ENCODE measurements at places on chromosomes 7 and 10.

DNA sequence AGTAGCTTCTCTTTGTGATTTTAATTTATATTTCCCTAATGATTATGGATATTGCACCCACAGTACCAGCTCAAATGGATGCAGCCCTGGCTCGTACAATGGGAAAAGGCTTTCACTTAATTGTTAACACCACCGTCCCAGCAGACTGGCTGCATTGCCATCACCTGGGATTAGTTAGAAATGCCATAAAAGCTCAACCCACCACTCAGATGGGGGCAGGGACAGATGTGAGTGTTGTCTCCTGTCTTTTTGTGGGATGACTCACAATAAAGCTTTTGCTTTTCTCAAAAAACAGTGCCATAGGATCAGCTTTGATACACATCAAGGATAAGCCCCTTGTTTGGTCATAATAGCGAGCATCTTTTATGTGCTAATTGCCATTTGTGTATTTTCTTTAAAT, 729.1 kb downstream of the TNS3 start:
- no peak for DNase-seq

GRCh38 chr10:108230478-108231170, 1066.1 kb upstream of the SORCS1 start:
- no peak for DNase-seq

GRCh38 chr7:139192014-139192706, 38.9 kb upstream of the UBN2 start:
- DNase-seq: no peak

DNA sequence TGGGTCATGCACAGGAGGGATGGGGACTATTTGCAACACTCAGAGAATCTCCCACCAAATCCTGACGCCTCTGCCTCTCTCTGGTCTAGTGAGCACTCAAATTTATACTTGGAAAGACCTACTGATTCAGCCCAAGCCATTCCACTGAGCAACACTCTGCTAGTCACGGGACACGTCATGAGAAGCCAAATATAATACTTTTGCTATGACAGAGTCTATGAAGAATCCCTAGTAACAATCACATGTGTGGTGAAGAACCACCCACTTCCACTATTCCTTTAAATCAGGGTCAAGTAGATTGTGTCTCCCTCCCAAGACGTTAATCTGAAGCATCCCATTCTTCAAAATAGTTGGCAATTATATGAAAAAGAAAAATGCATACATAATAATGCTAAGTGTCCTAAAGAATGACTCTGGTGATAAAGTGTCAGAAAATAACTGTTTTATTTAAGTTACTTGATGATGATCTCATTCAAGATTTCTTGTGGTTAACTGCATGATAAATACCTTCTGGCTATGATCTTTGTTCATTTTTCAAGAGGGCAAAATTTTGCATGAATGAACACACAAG, 28.5 kb downstream of the CHCHD3 start:
- peak; percentile 96 for DNase-seq

DNA sequence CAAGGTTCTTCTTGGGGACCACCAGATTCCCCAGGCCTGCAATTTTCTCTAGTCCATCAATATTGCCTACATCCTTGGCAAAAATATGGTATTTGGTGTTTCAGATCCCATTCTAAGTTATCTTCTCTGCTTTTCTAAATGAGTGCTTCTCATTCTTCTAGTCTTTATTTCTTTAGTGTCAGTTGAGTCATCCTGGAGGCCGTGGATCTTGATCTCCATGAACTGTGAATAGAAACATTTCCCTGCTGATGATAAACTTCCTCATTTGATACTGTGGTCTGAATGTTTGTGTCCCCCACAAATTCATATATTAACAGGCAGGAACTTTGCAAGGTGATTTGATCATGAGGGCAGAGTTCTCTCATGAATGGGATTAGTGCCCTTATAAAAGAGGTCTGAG, 779.3 kb downstream of the INHBA start:
- peak; percentile 19 for DNase-seq

- DNase-seq: no peak
These were observed 794 bp downstream of the MBL2 start for GRCh38 chr10:52771534-52772445.

GRCh38 chr7:71266912-71267311, 135.0 kb downstream of the GALNT17 start:
- peak; percentile 80 for DNase-seq

GRCh38 chr10:73644015-73644743, 2.9 kb upstream of the MYOZ1 start:
- peak; percentile 73 for DNase-seq

DNA sequence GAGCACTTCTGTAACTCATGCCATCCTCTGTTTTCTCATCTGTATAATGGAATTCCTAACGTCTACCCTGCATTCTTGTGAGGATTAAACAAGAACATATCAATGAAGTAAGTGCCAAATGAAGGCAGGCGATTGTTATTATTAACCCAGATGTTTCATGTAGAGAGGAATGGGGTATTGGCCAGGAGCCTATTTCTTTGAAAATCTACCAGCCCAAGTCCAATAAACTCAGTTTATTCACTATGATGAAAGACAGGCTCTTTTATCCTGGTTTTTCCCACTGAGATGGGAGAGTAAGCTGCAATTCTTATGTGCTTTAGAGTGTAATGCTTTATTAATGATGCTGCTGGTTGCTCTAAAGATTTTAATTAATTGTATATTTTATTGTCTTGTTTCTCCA, 9.6 kb downstream of the CTTNBP2 start:
- no peak for DNase-seq

- no peak for DNase-seq
These were observed 41.1 kb downstream of the INSIG1 start for GRCh38 chr7:155338632-155339320.

DNA sequence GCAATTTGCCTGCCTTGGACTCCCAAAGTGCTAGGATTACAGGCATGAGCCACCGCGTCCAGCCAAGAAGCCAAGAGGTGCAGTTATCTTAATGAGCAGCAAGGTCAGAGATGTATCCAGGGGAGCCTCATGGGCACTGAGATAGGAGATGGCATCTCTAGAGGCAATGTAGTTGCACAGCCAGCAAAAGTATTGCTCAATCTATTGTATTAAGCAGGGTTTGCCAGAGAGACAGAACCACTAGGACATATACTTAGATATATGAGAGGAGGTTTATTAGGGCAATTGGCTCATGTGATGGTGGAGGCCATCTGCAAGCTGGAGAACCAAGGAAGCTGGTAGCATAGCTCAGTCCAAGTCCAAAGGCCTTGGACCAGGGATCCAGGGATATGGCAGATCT, 16.3 kb upstream of the VPS26A start:
- DNase-seq: no peak

DNA sequence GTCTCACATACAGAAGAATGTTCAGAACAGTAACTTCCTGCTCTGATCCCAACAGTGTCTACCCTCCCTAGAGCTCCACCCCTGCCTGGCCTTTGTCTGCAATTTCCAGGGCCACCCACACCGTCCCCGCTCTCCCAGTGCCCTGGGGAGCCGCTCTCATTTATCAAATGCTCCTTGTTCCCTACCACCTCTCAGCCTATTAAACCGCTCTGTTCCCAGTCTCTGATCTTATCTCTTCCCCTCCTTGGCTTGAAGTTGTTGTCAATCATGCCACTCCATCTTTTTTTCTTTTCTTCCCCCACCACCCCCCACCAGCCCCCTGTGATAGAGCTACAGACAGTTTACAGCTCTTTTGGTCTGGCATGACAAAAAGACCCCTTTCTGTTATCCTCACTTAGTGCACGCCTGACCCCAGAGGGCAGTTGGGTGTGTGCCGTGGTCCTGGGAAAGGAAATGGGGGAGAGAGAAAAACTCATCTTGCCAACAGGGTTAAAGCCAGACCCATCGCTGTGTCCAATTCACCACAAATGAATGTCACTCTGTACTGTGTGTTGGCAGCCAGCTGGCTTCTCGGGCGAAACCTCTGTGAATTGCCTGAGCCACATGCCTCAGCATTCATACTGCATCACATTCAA, 28.8 kb upstream of the HECTD2 start:
- DNase-seq: peak; percentile 24

- no peak for DNase-seq
These were observed 321.3 kb upstream of the GALNT17 start for GRCh38 chr7:70810558-70811139.

- DNase-seq: no peak
These were observed 14.0 kb upstream of the INSIG1 start for GRCh38 chr7:155283565-155284194.

GRCh38 chr10:86370006-86370585, 3.5 kb upstream of the GRID1 start:
- no peak for DNase-seq

- peak; percentile 48 for DNase-seq
These were observed 50.9 kb downstream of the TPK1 start for GRCh38 chr7:144784943-144785342.

- DNase-seq: no peak
These were observed 98.6 kb downstream of the LANCL2 start for GRCh38 chr7:55463686-55464262.

GRCh38 chr7:91355695-91356435, 91.6 kb downstream of the FZD1 start:
- no peak for DNase-seq

DNA sequence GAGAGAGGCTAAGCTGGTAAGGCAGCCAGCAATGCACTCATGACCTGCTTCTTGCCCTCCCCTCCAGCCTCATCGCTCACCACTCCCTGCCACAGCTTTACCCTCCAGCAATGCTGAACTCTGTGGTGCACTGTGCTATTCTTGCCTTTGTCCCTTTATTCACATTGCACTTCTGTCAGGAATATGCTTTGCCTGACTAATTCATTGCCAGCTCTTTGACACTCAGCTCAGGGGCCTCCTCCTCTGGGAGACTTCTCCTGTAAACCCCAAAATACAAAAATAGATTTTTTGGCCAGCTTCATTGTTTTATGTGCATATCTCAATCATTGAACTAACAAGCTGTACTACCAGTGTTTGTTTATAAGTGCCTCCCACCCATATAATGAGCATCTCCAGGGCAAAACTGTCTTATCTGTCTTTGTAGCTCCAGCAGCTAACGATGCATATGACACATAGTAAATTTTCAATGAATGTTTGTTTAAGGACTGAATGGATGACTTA, 8.2 kb downstream of the CNNM1 start:
- no peak for DNase-seq

DNA sequence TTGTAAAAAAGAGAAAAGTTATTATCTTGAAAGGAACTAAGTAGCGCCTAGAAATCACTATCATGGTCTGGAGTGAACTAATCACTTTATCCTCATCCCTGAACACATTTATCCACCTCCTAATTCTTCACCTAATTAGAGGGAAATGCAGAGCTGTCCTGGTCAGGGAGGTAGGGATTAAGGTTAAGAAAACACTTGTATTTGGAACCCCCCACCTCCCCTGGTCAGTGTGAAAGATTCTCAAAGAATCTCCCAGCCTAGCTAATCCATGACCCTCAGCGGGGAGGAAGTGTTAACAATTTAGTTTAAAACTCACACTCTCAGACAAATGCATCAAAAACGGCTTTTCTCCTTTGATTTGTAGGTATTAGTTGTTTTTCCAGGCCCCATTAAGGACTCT, 83.8 kb downstream of the FAM204A start:
- no peak for DNase-seq

- peak; percentile 37 for DNase-seq
These were observed 64.2 kb downstream of the PRLHR start for GRCh38 chr10:118531105-118531852.

DNA sequence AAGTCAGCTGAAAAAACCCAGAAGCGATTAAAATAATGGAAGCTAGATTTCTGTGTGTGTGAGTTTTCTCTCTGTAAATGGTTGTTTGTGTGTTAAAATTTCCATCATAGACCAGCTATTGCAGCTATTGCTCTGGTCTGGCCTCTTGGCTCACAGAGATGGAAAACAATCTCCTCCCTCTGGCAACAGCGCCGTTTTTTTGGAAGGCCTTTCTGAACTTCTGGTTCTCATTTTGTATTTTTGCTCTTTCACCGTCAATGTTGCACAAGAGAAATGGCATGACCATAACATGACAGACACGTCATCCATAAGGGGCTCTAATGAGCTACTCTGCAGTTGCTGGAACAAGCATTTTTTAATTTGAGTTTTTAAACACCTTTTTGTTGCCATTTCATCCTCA, 91.0 kb downstream of the CUBN start:
- DNase-seq: peak; percentile 74

DNA sequence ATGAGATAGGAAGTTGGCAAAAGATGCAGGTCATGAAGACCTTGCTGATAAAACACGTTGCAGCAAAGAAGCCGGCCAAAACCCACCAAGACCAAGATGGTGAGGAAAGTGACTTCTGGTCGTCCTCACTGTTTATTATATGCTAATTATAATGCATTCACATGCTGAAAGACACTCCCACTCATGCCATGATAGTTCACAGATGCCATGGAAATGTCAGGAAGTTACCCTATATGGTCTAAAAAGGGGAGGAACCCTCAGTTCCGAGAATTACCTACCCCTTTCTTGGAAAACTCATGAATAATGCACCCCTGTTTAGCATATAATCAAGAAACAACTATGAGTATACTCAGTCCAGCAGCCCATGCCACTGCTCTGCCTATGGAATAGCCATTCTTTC, 202.4 kb upstream of the GRB10 start:
- DNase-seq: no peak

DNA sequence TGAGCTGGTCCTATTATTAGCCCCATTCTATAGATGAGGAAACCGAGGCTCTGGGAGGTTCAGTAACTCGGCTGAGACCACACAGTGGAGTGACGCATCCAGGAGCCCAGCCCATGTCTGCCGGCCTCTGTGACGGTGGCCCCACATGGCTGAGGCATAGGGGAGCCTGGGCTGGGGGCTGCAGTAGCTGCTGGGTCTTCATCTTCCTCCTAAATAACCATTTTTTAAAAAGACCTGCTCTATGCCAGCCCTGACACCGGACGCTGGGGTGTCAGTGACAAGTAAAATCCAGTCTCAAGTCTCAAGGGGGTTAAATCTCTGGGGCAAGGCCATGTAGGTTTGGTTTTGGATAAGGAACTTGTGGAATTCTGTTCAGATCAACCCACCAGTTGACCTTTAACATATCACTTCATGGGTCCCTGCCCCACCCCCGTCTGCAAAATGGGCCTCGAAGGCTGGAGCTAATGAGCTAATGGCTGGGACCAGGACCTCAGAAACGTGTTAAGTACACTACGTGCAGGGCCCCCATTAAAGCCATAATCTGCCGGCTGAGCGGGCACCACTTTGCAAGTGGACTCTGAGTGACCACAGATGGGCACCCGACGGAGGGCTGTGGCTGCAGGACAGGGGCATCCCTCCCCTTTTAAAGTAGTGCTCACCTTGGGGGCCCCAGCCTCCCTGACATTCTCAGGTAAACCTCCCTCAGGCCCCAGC, 136.5 kb upstream of the UNC5B start:
- DNase-seq: no peak

- peak; percentile 66 for DNase-seq
These were observed 107.7 kb upstream of the KLF6 start for GRCh38 chr10:3892440-3893425.

- DNase-seq: no peak
These were observed 120.2 kb upstream of the TNS3 start for GRCh38 chr7:47702080-47702479.

GRCh38 chr10:89164920-89165319, 42.2 kb downstream of the CH25H start:
- DNase-seq: no peak

GRCh38 chr10:125774581-125775191, 935 bp downstream of the MMP21 start:
- no peak for DNase-seq
